ENCODE measurements at places on chromosomes 1 and 21. TPM values are rescaled to one million over a fixed set of nuclear protein-coding genes. Genes with fewer than 3 reads are reported as not detected.

GRCh38 chr1:72066431-72066830 lies 215.9 kb downstream of the NEGR1 start:
- no peak for ATAC-seq

Gene SLC1A7
- total RNA-seq: 1.6 TPM

Gene TSPEAR
- total RNA-seq: not detected

GRCh38 chr1:2441746-2442145 lies 29.4 kb upstream of the PEX10 start:
- no peak for ATAC-seq

DNA sequence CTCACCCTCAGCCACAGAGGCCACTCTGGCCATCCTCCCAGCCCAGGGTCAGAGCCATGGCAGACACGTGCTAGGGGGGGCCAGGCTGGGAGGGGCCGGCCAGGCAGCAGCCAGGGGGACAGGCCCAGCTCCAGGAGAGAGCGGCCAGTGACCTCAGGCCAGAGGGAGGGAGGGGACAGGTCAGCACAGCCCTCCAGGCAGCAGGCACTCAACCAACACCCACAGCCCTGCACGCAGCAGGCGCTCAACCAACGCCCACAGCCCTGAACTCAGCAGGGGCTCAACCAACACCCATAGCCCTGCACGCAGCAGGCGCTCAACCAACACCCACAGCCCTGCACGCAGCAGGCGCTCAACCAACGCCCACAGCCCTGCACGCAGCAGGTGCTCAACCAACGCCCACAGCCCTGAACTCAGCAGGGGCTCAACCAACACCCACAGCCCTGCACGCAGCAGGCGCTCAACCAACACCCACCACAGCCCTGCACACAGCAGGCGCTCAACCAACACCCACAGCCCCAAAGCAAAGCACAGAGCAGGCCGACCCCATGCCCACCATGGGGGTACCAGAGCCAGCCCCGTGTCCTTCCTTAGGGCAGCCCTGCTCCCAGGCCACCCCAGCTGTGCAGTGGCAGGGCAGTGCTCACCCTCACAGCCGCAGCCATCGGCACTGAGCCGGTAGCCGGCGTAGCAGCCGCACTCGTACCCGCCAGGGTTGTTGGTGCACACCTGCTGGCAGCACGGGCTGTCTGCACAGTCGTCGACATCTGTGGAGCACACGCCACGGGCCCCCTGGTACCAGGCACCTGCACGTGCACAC lies 55.9 kb downstream of the ARHGEF16 start:
- ATAC-seq: no peak

DNA sequence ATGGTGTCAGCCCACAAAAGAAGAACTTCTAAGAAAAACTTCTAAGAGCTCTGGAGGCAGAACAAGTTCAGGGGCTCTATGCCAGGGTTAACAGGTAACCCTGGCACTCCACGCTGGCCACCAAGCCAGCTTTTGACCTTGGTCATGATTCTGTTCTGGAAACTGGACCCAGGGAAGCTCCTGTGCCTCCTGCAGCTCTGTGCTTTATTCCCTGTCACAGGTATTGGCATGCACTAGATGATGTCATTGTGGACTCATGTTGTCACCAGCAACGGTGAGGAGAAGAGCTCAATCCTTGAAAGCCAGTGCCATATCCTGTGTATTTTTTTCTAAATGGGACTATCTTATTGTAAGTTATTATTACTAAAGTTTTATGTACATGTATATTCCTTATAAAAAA lies 56.7 kb upstream of the GCLM start:
- no peak for ATAC-seq

- ATAC-seq: no peak
Observed at GRCh38 chr1:55323760-55324159, 108.6 kb upstream of the USP24 start.

DNA sequence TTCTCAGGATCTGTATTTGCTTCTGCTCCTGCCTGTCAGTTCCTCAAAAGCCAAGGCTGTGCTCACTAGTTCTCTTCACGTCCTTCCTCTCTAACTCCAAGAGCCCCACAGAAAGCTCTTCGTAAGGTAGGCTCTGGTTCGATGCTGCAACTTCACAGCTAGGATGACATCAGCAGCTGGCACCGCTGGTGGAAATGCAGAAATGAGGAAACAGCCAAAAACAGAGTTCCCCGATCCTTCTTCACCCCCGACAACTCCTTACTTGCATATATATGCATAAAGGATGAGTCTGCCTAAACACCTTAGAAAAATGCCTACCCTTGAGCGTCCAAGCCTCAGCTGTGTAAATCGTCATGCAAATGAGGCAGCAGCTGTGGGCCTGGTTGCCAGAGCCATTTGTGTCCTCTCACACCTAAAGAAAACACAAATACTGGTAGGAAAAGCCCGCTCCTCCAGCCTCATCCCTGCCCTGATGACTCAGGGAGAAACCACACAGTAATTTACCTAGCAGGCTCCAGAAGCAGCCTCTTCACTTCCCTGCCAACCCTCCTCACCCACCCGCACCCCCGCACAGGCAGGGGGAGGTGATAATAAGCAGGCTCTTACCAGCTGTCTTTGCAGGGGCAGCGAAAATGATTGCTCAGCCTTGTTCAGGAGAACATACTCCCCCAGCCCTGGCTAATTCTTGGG lies 28.2 kb downstream of the BATF3 start:
- peak; percentile 35 for ATAC-seq

- ATAC-seq: no peak
Observed at GRCh38 chr1:57206038-57206437, 217.8 kb downstream of the DAB1 start.

Gene DHDDS
- 29.2 TPM for total RNA-seq

- ATAC-seq: no peak
Observed at GRCh38 chr1:67741121-67741520, 56.1 kb downstream of the GADD45A start.

- no peak for ATAC-seq
Observed at GRCh38 chr1:2465371-2466269, 10.5 kb upstream of the PLCH2 start.

DNA sequence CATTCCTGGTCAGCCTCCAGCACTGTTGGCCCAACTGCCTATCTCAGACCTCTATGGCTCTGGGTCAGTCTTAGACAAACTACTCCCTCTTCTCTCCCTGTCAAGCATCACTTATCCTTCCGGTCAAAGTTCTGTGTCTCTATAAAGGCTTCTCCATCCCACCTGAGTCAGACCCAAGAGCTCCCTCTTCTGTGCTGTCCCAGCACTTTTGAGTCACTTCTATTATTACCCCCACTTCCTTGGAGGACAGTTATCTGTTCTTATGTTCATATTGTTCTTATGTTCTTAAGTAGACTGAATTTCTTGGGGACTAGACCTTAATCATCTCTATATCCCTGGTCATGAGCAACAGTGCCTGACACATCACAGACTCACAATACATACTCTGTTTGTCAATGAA lies 29.2 kb upstream of the IL10 start:
- no peak for ATAC-seq

Gene MYOG
- 0.35 TPM for total RNA-seq

DNA sequence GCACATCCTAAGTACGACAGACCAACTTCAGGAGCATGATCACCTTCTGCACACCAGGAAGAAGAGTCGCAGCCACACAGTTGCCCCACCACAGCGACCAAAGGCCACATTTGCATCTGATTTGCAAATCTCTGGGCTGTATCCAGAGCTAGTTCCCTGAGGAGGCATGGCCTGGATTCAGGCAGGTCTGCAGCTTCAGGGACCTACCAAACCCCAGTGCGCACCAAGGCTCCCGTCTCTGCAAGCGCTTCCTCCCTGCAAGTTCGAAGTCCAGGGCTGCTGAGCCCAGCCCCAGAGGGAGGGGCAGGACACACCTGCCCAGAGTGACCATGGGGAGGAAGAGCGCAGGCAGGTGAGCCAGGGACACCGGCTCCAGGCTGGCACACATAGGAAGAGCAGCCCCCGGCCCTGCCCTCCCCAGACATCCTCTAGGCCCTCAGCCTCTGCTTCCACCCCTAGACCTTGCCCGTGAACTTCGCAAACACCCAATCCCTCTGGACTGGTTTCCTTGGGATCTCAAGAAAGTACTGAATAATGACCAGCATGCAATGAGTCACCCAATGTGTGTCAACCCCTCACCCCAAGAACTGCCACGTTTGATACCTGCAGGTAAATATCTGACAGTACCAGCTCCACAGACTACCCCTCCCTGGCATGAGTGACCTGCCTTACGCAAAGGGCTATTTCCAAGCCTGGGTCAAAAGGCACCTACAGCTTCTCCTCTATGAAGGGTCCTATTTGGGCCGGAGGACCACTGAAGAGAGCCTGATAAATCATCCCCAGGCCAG lies 36.8 kb downstream of the CASZ1 start:
- ATAC-seq: no peak

DNA sequence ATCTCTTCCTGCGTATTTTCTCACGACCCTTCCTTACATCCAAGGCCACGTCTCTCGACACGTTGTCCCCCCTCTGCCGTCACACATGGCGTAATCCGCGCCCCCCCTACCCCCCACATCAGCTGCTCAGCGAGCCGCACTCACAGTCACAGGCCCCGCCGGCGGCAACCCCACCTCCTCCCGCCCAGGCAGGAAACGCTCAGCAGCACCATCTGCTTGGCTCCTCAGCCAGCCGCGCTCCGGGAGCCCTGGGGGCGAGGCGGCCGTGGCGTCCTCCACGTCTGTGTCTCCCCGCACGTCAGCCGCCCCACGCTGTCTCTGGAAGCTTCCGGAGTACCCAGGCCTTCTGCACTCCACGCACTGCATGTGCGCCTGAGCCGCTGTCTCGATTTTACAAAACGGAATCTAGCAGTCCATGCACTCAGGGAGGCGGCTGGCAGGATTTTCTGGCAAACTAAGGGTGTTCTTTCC lies 64.6 kb downstream of the SIK1 start:
- ATAC-seq: peak; percentile 72

Gene MACF1
- 519 TPM for total RNA-seq

- ATAC-seq: no peak
Observed at GRCh38 chr1:94154989-94155388, 34.0 kb upstream of the ABCA4 start.

- ATAC-seq: no peak
Observed at GRCh38 chr1:238916828-238917227, 469.5 kb upstream of the CHRM3 start.

DNA sequence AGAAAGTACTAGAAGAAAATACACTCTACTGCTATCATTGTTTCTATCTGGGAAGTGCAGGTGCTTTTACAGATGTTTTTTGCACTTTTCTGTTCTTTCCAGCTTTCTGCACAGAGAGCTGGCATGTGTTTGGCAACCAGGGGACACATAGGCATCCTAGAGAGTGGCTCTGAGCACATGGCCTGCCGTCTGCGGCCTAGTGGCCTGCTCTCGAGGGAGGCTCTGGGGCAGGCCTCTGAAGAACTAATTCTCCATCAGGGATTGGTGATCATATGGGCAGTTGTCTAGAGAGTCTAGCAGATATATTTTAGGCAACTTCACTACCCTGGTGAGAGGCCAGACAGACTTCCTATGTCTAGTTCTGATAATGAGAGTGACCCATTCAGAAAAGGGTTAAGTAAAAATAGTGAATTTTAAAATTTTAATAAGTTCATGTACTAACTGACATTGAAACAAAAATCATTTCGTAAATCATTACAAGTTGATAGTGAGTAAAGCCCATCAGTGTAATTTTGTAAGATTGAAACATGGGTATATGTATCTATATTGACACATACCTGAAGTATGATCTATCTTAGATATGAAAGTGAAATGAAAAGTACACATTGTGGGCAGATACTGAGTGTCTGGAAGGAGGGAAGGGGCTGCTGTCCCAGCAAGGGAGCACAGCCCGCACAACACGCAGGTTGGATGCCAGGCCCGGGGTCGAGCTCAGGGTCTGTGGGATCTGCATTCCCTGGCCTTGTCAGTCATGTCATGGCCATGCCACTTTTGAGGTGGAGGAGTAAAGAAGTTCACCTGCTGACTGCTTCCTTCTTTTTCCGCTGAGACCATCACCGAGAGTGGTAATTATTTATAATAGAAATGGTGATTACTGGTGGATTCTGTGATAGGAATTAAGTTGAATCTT lies 79.8 kb downstream of the PCBP3 start:
- no peak for ATAC-seq

DNA sequence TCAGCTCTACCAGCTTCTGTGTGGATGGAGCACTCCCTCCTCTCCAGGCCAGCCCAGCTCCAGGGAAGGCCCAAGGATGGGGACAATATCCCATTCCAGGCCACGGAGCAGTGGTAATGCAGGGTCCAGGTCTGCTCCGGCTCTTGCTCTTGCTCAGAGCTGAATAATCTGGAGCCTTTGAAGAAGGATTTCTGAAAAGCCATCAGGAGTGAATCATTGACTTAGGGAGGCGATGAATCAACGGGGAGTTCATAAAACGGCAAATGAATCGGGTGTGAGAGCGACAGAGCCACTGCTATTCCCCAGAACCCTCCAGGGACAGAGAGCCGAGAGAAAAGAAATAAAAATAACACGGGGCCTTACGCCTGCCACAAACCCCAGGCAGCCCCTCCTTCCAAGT lies 7.7 kb downstream of the POU3F1 start:
- no peak for ATAC-seq

Gene RGS16
- total RNA-seq: 2.7 TPM

Gene TGFB2
- 7.5 TPM for total RNA-seq

Gene LCE6A
- total RNA-seq: not detected

Gene MAP10
- total RNA-seq: 2.4 TPM

GRCh38 chr1:162219461-162219860 lies 150.0 kb downstream of the NOS1AP start:
- no peak for ATAC-seq

DNA sequence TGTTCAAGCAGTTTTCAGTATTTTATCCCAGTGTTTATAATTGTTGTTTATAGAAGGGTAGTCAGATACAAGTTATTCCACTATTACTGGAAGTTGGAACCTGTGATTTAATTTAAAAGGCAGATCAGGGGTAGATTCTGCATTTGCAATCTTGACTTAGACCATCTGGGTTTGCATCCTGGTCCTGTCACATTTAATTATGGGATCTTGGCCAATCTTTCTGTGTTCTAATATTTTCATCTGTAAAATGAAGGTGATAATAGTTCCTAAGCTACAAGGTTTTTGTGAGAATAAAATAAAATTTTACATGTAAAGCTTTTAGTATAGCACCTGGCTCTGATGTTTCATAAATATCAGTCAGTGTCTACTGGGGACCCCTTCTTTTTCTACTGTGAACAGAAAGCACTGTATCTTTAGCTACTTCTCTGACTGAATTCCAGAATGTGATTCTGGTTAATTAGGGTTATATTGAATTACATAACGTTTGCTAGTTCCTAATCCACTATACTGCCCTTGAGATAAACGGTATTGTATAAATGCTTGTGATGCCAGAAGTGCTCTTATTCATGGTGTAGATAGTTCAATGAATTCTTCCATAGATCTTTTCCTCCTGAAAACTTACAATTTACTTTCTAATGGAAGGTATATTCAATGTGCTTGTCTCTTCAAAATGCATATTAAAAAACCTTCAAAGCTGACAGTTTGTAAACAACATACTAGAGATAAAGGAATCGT lies 131.0 kb downstream of the KCNK1 start:
- ATAC-seq: no peak

Gene DRAXIN
- 0.08 TPM for total RNA-seq

GRCh38 chr1:78677788-78678187 lies 28.2 kb downstream of the IFI44 start:
- ATAC-seq: no peak
